Omental fat pad (tissue), 4 donors: ENCODE measurements at places on chromosomes 3 and 15.
A peak's percentile ranks its signal among the peaks of the same experiment; 100 is the strongest.

DNA sequence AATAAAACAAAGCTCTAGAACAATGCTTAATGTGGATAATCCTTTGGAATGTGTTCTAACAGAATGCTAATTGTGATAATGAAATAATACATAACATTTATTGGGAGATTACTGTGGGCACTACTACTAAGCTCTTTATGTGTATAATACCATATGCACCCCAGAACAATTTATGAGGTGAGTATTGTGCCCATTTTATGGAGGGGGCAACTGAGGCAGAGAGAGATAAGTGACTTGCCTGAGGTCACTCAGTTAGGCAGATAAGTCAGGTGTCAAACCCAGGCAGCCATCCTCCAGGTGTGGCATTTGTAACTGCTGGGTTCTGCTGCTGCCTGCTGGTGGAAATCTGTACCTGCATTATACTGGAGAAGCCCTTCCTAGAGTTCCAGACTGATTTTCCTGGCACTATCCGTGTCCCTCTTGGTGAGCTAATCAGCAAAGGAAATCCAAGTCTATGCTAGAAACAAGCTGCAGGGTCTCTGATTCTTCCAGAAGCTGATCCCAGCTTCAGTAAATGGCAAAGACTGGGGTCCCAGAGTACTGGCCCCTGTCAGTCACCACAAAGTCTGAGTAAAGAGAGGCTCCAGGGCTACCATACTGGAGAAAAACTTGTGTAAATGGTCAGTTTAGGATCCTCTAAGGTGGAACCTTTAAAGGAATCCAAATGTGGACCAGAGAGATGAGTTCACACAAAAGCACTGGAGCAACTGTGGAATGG, 22.6 kb upstream of the RBP1 start:
- no peak for DNase-seq

DNA sequence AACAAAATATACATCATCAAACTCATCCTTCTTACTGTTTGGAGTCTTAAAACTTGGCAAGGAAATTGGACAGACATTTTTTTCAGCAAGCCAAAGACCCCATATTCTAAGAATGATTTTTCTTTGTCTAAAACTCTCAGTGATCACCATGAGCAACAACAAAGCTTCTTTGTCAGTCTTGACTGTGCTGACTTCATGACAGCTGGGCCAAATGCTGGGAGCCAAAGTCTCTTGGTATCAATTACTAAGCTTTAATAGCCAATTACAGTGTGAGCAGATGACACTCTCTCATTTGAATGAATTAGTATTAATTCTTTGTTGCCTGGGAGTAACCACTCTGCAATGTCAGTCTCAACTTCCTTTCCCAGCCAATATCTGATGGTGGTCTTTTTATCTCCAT, 48.1 kb upstream of the GK5 start:
- no peak for DNase-seq

- no peak for DNase-seq
Observed at GRCh38 chr15:50425219-50425618, 1.0 kb downstream of the USP8 start.

DNA sequence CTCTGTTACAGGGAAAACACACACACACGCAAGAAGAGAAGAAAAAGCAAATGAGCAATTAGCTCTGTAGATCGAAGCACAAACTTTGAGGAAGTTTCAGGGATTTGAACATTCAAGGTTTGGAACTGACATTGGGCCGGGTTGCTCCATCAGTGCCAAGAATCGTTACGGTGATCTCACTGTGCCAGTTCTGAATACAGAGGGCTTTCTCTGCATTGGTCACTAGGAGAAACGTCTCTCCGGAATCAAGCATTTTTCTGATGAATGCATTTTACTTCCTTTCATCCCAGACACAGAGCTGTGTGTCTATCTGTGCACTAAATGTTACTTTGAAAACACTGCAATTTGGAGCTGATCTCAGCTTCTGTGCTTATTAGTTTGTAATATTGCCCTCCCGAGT, 11.2 kb downstream of the HRH1 start:
- DNase-seq, result no peak

DNA sequence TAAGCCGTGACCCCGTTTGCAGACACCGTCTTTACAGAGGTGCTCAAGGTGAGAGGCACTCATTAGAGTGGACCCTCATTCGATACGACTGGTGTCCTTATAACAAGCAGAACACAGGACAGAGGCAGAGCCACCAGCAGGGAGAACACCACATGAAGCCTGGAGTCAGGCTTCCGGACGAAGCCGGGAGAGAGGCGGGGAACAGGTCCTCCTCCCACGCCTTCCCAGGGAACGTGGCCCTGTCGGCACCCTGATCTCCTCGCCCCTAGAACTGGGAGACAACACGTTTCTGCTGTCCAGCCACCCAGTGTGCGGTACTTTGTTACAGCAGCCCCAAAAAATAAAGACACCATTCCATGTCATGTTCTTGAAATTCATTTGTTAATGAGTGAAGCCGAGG, 33.6 kb downstream of the ZDHHC19 start:
- DNase-seq, result no peak

DNA sequence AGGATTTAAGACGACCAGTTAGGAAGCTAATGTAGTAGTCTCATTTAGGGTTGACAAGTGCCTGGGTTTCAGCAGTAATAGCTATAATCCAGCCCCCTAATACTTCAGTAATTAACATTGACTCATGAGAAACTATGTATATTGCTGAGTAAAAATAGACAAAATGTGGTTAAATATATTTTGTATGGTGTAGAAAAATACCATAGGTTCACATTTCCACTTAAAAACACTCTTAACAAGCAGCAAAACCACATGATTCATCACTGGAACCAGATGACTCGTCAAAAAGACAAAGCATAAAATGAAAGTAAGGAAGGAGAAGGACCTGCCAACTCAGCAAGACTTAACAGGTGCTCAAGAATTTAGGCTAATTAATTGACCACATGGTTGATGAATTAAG, 288.9 kb downstream of the EFHB start:
- no peak for DNase-seq

DNA sequence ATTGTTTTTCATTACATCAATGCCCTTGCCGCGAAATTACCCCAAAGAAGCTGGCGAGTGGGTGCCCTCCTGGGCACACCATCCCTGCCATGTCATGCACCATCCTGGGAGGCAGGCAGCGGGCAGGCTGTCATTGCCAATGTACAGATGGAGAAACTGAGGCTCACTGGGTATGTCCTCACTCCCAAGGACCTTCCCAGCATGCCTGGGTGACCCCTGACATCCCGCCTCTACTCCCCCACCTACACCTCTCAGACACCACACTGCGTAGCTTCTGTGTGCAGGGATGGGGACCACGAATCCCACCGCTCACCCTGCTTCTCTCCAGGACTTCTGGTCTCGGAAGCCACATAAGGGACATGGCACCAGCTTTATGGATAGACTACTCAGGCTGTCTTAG, 41.0 kb upstream of the SLC41A3 start:
- peak; percentile 13 for DNase-seq

GRCh38 chr3:188432802-188433520, 279.0 kb downstream of the LPP start:
- DNase-seq, result no peak

DNA sequence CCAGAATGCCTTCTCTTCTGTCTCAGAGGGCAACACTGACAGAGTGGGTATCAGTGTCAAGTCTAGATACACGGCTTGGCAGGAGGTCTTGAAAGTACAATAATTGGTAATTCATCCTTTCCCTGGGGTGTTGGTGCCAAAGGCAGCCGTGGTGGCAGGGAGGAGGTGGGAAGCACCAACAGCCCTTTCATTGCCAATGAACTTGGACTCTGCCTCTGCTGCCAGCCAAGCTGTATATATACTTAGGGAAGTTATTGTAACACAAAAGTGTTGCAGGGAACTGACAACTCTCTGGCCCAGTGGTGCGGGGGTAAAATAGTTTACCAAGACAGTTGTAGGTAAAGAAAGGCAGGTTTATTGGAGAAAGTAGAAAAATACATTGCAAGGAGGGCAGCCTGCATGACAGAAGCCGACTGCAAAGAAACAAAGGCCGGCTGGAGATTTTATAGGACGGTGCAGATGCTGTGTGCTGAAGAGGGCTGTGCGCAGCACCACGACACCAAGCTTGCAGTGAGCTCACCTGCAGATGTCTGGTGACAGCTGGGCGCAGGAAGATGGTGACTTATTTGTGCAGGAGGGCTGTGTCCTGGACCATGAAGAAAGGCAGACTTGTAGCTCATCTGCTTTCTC, 4.0 kb upstream of the FAM3D start:
- no peak for DNase-seq

DNA sequence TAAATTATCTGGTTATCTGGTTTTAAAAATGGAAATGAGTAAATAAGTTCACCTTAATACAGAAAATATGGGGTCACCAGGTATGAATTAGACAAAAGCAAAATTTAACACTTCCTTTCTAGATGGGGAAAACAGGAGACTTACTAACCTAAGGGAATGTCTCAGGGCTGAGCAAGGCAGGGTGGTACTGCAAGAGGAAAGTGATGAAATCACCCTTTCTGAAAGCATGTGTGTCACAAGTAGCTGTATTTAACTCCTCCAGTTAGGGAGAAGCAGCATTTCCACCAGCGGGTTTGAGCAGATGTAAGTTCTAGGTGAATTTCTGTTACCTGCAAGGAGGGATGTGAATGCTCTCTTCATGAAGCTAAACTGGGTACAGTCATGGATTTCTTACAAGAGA, 629.1 kb downstream of the MECOM start:
- no peak for DNase-seq
